ENCODE measurements at places on chromosomes 1 and 21. TPM values are rescaled to one million over a fixed set of nuclear protein-coding genes. Genes with fewer than 3 reads are reported as not detected.

GRCh38 chr1:109782514-109782913, 18.8 kb upstream of the EPS8L3 start:
- DNase-seq, result no peak

- DNase-seq, result peak; percentile 83
Observed at GRCh38 chr1:56676571-56677035, 31.5 kb downstream of the PRKAA2 start.

GRCh38 chr1:110370827-110371226, 20.0 kb downstream of the SLC16A4 start:
- DNase-seq, result peak; percentile 71

DNA sequence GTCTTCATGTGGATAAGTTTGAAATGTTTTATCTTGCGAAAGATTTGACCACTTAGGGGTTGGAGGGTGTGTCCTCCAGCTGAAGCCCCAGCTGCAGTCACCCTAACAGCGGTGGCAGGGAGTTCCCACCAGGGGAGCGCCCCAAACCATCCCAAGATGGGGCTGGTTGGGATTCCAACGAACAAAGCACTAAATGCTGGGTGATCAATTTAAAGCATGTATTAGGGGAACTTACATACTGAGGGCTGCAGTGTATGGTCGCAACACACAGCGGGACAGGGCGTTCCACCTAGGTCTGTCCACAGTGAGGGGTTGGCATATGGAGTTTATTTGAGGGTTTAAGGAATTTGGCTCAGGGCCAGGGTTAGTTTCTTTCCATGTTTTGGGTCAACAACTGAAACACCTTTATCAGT, 26.3 kb downstream of the SLC37A1 start:
- DNase-seq, result no peak

NTMT2 gene
- not detected for total RNA-seq

DNA sequence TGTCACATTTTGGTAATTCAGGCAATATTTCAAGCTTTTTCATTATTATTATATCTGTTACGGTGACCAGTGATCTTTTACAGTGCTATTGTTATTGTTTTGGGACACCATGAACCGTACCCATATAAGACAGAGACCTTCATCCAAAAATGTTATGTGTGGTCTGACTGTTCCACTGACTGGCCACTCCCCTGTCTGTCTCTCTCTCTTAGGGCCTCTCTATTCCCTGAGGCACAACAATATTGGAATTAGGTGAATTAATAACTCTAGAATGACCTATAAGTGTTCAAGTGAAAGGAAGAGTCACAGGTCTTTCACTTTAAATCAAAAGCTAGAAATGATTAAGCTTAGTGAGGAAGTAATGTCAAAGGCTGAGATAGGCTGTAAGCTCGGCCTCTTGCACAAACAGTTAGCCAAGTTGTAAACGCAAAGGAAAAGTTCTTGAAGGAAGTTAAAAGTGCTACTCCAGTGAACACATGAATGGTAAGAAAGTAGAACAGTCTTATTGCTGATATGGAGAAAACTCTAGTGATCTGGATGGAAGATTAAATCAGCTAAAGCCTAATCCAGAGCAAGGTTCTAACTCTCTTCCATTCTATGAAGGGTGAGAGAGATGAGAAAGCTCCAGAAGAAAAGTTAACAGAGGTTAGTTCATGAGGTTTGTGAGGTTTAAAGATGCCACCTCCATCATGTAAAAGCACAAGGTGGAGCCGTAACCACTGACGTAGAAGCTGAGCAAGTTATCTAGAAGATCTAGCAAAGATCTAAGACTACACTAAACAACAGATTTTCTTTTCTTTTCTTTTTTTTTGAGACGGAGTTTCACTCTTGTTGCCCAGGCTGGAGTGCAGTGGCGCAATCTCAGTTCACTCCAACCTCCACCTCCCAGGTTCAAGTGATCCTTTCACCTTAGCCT, 19.7 kb upstream of the DIPK1A start:
- DNase-seq, result no peak

DNA sequence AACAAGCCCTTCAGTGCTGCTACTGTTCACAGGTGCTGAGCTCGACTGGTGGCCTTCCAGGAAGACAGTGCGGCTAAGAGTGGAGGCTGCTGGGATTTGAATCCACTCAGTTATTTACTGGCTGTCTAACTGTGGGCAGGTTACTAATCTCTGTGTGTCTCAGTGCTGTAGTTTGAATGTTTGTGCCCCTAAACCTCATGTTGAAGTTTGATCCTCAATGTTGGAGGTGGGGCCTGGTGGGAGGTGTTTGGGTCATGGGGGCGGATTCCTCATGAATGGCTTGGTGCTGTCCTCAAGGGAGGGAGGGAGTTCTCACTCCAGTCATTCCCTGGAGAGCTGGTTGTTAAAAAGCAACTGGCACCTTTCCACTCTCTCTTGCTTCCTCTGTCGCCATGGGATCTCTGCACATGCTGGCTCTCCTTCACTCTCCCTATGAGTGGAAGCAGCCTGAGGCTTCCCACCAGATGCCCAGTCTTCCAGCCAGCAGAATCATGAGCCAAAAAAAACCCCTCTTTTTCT, 334.8 kb downstream of the RPS6KC1 start:
- no peak for DNase-seq

- DNase-seq, result no peak
Observed at GRCh38 chr1:180237869-180238476, 7.9 kb downstream of the LHX4 start.

DNA sequence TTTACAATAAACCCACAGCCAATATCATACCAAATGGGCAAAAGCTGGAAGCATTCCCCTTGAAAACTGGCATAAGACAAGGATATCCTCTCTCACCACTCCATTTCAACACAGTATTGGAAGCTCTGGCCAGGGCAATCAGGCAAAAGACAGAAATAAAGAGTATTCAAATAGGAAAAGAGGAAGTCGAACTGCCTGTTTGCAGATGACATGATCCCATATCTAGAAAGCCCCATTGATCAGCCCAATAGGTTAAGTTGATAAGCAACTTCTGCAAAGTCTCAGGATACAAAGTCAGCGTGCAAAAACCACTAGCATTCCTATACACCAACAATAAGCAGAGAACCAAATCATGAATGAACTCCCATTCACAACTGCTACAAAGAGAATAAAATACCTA, 235.5 kb downstream of the DPYD start:
- DNase-seq, result no peak

CEP104 gene
- 60.9 TPM for total RNA-seq

GRCh38 chr1:64280001-64280400, 76.6 kb downstream of the UBE2U start:
- DNase-seq, result peak; percentile 93

DNA sequence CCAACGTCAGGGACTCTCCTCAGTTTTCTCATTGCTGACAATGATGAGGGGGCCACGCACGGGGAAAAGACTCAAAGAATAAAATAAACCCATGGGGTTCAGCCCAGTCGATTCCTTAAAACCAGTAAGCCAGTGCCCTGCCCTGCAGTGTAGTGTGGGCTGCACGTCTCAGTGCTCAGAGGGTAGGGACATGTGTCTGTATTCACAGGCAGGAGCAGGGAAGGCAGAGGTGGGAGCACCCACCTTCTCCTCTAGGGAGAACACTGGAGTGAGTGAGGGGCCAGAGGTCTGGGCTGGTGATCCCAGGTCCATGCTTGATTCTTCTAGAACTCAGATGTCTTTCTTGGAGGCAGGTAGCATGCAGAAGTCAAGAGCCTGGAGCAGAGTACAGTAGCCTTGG, 303.6 kb downstream of the MATN1 start:
- no peak for DNase-seq

- DNase-seq, result peak; percentile 62
Observed at GRCh38 chr1:110053552-110054428, 16.7 kb downstream of the ALX3 start.

GPATCH2 gene
- 11.9 TPM for total RNA-seq

DNA sequence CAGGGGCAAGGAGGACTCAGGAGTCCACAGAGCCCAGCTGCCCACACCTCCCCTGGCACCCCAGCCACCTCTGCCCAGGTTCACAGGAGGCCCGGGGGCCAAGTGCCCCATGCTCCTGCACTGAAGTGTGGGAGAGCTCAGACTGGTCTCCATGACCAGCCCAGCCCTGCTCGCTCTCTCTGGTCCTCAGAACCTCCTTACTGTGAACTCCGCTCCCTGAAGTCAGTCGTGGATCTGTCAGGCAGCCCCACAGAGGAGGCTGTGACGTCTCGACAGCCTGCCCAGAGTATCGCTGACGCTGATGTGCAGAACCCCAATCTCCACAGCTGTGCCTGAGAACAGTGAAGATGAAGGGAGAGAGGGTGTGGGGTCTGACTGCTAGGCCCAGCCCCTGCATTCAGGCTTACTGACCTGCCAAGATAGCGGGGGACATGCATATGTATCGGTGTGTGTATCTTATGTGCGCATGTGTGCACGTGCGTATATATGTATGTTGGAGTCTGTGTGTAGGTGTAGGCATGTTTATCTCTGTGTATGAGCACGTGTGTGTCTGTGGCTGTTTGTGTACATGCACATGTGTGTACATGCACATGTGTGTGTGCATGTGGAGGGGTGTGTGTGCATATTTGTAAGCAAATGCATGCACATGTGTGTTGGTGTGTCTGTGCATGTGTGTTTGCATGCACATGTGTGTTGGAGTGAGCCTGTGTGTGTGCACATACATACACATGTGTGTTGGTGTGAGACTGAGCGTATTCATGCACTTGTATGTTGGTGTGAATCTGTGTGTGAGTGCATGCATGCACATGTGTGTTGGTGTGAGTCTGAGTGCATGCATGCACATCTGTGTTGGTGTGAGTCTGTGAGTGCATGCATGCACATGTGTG, 118.5 kb upstream of the ARHGEF16 start:
- no peak for DNase-seq

DNA sequence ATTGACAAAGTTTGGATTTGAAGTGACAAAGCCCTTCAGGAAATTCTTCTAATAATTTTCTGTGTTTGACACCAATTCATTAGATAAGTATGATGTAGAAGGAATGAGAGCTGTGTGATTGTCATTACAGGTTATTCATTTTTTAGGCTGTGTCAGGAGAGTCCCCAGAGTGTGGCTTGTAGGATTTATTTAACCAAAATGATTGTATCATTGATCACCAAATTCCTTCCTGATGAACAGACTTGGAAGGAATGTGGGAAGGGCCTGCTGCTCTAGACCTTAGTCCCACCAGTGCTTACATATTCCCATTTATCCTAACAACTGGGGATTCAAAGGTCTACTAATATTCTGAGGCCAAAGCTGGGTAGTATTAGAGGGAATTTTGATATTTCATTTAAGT, 383.3 kb upstream of the KAZN start:
- DNase-seq, result peak; percentile 87

MTHFR gene
- 13.2 TPM for total RNA-seq

DNA sequence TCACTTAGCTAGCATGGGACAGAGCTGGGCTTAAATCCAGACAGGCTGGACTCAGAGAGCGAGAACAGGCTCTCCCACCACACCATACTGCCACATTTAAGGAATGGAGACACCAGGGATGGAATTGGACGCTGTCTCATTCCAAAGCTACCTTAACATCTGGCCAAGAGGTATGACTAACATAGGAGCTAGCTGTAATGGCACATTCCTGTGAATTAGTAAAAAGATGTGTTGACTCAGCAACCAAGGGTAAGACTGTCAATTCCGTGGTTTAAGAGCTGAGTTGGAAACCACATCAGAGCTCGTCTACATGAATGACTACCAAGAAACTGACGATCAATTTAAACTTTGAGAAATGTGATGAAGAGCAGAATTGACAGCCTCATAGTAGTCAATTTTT, 8.3 kb upstream of the TNFRSF9 start:
- peak; percentile 81 for DNase-seq

SLFNL1 gene
- 0.22 TPM for total RNA-seq

- no peak for DNase-seq
Observed at GRCh38 chr1:55298167-55298894, 83.2 kb upstream of the USP24 start.

DNA sequence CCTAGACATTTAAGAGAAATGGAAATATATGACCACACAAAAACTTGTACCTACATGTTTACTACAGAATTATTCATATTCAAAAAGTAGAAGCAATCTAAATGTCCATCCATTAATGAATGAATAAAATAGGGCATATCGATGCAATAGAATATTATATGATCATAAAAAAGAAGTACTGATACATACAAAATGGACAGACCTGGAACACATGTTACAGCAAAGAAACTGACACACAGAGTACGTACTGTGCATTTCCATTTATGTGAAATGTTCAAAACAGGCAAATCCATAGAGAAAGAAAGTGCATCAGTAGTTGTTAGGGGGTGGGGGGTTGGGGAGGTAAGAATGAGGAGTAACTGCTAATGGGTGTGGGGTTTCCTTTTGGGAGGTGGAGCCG, 39.2 kb downstream of the B3GALNT2 start:
- DNase-seq, result no peak

GRCh38 chr1:209769971-209770370, 14.1 kb downstream of the TRAF3IP3 start:
- DNase-seq, result no peak

GRCh38 chr1:90716243-90716551, 905 bp downstream of the BARHL2 start:
- no peak for DNase-seq

- DNase-seq, result peak; percentile 78
Observed at GRCh38 chr21:38920631-38921398, 115.1 kb downstream of the ETS2 start.

- DNase-seq, result peak; percentile 46
Observed at GRCh38 chr1:117612517-117613248, 6.8 kb downstream of the TENT5C start.

DNA sequence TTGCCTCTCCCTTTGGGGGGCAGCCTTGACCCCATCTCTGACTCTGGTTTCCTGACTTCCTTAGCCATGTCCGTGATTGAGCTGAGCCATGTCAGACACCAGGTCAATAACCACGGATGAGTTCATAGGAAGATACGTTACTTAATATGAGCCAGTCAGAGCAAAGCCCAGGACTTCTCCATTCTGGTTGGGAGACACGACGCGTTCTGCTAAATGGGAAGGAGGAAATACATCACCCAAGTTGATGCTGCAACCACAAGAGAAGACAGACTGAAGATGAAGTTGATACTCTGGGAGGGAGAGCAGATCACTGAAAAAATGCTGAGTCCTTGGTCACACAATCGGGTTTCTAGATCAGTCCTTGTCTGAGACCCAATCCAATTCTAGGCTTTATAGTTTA, 90.9 kb downstream of the MATN1 start:
- DNase-seq, result no peak

DNA sequence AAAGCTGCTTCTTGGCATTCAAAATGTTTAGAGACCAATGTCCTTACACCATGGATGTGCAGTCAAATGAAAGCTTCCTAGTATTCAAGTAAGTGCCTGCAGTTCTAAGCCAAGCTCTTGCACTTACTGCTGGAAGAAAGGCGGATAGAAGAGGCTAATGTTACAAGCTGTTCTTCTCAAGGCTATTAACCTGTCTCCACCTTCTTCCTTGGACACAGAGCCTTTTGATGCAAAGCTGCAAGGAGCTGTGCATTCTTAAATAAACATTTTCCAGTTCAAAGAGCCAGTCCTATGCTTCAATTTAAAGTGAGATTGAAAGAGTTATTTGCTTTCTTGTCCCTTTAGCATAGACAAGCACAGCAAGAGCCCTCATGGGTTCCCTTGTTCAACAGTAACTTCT, 167.9 kb upstream of the RUNX1 start:
- no peak for DNase-seq

FCGR3A gene
- total RNA-seq, result not detected
